Fibroblast of gingiva (primary cell): ENCODE measurements at places on chromosomes 12 and 14.

DNA sequence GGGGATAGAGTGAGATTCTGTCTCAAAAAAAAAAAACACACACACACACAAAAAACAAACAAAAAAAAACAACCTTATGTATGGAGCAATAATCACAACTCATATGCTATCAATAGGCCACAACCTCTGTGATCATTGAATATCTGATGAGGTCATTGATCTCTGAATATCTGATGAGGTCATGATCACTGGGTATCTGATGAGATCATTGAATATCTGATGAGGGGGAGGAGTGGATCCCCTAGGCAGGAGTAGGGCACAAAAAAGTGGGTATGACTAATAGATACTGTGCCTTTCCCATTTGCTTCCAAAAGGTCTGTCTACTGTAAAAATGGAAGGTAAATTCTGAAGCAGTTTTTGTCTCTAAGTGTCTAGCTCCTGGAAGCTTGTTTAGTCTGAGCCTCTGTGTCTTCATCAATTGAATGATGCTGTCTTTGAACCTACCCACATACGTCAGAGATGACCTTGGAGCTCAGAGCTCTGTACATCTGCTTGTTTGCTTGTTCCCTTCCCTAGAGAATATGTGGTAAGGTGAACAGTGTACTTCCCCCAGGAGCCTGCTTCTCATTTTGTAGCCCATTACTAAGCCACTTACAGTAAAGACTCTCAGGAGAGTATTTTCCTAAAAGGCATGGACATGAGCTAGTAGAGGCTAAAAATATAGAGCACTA lies 13.6 kb downstream of the PAH start:
- DNase-seq, result no peak

DNA sequence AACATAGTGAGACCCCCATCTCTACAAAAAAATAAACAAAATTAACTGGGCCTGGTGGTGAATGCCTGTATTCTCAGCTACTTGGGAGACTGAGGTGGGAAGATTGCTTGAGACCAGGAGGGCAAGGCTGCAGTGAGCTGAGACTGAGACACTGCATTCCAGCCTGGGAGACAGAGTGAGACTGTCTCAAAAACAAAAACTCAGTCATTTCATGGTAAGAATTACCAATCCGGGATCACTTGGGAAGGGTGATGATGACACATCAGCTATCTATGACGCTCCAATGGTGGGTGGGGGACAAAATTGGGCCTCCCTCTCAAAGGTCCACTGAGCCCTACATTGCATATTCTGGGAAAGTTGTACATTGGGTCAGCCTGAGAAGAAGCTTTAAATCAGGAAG lies 47.7 kb downstream of the SERPINA3 start:
- no peak for DNase-seq

GRCh38 chr12:124893792-124894516 lies 20.5 kb downstream of the UBC start:
- no peak for DNase-seq

GRCh38 chr12:71197460-71197859 lies 39.7 kb upstream of the TSPAN8 start:
- no peak for DNase-seq
